ENCODE measurements at places on chromosomes 3 and 15. TPM values are rescaled to one million over a fixed set of nuclear protein-coding genes. Genes with fewer than 3 reads are reported as not detected.

Gene TRPM1
- total RNA-seq: not detected

Gene GPR171
- not detected for total RNA-seq

Gene ISLR2
- 0.14 TPM for total RNA-seq

Gene ZNF35
- 19.3 TPM for total RNA-seq

Gene THBS1
- 34.6 TPM for total RNA-seq

Gene SKOR1
- 0.75 TPM for total RNA-seq

DNA sequence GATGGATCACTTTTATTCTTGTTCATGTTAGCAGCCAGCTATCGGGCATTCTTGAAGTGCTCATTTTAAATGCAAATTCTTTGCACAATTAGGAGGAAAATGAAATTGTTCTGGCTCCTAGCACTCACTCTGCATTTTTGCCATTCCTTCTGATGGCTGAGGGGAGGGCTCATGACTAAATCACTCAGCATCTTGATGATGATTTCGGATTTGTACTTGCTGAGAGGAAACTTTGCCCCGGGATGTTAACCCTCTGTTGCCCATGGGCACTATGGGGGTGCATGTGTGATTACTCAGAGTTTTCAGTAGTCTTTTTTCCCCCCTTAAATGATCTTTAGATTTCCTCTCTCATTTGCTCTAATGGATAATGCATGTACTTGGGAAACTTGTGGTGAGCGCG is 299.6 kb upstream of the C2CD4B start:
- DNase-seq: no peak

- DNase-seq: no peak
These were observed 28.5 kb downstream of the LHFPL4 start for GRCh38 chr3:9525078-9525477.

DNA sequence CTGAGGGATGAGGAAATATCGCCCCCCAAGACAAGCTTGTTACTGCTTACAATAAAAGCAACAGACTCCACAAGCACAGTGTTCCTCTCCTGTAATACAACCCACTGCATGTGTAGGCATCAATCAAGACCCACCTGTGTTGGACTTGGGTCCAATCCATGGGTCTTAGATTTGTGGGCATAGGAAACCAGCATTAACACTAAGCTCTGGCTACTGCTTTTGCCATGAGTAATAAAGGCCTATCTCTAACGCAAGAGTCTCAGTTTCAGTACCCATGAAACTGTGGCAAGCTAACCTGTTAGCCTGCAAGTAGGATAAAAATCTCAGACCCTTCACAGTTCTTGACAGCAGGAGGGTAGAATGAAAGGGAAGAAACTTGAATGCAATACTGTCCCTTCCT is 5.2 kb upstream of the EIF1B start:
- DNase-seq: no peak

DNA sequence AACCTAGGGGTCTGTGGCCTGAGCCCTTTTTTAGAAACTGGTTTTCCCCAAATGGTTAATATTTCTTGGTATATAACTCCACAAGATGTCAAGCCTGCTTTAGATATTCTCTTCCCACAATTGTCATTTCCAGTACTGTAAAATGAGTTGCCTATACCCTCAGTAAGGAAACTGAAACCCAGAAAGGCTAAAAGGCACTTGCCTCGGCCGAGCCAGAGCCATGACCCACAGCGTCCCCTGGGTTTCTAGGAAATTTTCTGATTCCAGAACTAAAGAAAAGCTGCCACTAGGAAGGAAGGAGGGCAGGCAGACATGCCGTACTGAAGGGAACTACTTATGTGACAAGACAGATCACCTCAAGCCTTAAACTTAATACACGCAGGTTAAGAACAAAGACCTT is 59.1 kb downstream of the ATP8B4 start:
- no peak for DNase-seq

GRCh38 chr15:99487337-99487730 is 78.5 kb upstream of the MEF2A start:
- no peak for DNase-seq

GRCh38 chr3:69541711-69542088 is 155.8 kb upstream of the FRMD4B start:
- no peak for DNase-seq

DNA sequence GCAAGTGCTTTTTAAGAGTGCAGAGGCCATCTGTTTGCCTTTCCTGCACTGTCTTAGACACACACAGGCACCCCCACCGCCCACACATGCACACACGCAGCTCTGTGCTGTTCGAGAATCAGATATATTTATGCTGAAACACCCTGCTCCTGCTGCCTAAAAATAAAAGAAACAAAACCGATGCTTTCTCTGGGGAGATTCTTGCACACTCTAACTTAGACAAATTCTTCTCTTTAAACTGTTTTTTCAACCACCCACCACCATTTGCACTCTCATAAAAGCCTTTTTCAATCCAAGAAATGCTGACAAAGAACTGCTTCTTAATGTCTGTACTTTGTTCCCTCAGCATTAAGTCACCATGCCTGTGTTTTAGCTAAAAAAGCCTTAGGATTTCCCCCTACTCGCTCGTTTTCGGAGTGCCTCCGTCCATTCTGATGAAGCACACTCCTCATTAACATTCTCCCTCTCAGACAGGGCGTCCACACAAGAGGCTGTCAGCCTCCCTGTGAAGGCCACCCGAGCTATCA is 26.2 kb downstream of the SLC12A8 start:
- no peak for DNase-seq

- peak; percentile 14 for DNase-seq
These were observed 951 bp downstream of the POMGNT2 start for GRCh38 chr3:43104660-43105595.

- no peak for DNase-seq
These were observed 5.6 kb upstream of the APPL1 start for GRCh38 chr3:57221883-57222282.

- DNase-seq: no peak
These were observed 44.6 kb downstream of the TLE3 start for GRCh38 chr15:70053001-70053715.

DNA sequence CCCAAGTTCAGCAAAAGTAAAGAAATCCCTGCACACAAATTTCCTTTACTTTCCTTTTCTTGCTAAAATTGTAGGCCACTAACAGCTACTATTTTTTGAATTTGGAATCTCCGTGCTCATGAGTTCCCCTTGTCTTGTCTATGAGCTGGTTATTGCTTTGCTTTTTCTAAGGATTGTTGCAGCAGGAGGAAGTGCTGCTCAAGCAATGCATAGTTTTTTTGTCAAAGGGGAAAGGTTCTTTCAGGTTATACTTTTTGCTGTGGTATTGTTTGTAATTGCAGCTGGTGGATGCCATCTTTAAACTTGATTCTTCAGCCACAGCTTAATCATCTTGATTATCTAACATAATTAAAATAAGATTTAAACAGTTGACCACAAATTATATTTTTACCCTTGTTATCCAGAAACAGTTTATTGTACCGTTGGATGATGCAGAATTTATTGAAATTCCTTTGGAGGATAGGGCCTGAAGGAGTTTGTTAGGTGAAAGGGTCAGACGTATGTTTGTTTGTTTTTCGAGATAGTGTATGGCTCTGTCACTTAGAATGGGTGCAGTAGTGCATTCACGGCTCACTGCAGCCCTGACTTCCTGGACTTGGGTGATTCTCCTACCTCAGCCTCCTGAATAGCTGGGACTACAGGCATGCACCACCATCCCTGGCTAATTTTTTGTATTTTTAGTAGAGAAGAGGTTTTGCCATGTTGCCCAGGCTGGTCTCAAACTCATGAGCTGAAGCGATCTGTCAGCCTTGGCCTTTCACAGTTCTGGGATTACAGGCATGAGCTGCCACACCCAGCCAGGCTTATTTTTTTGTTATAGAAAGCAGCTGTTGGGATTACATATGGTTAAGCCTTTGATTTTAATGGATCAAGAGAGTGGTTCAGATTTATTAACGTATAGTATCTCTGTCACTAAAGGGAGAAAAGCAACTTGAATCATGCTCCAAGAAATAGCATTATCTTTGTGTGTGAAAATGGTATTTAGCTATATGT is 11.7 kb downstream of the MGA start:
- DNase-seq: no peak

DNA sequence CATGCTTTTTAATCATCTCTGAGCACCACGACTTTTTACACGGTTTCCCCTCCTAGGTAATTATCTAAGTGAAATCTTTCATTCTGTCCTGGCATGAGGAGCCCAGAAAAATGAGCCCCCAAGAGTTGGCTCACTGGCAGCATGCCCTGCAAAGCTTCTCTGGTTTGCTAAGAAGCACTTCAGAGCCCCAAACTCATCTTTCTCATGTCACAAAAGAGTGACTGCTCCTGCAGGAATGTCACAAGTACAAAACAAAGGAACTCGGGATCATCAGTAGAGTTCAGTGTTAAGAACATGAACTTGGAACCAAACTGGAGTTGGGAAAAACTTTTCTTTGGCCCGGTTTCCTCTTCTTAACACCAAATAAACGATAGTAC is 123.9 kb downstream of the FOXB1 start:
- DNase-seq: no peak

DNA sequence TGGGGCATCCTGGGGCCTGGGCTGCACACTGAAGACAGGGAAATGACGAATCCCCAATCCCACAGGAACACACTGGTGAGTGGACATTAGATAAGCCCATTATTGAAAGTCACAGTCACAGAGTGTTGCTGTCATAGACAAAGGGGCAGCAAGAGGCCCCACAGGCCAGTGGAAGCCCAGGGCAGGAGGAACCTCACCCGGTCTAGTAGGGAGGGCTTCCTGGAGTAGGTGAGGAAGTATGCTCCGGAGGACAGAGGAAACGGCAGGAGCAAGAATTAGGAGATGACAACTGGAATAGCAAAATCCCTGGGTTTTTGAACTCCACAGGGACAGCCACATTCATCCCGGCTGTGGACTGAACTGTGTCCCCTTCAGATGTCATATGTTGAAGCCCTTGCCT is 101.2 kb downstream of the TPRA1 start:
- DNase-seq: no peak

DNA sequence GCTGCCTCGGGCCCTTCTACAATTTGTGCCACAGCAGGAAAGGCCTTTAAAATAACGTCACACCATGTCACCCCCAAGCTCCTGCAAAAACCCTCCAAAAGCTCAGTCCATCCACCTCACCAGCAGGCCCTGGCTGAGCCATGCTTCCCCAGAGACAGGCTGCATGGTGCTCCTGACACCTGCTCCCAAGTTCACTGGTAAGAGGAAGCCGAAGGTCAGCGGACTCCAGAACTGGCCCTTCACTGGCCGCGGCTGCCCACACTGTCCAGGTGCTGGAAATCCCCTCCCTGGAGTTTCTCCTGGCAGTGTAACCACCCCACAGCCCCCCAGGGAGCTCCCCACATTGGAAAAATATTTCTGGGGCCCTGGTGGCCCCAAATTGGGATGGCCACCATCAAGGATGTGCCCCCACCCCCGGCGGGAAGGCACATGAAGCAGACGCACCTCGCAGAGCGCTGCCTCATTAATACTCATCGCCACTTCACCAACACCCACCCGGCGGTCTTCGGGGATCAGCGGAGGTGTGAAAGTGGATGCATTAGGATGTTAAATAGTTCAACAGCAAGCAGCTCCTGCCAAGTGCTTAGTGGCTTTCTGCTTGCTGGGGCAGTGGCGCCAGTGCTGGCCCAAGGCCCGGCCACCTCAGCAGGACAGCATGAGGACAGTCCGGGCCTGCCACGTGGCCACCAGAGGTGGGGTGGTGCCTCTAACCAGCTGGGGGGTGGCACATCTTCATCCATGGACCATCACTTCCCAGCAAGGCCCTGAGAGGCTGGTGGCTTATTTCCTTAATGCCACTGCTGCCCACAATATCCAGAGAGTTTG is 146.1 kb upstream of the IQSEC1 start:
- no peak for DNase-seq

DNA sequence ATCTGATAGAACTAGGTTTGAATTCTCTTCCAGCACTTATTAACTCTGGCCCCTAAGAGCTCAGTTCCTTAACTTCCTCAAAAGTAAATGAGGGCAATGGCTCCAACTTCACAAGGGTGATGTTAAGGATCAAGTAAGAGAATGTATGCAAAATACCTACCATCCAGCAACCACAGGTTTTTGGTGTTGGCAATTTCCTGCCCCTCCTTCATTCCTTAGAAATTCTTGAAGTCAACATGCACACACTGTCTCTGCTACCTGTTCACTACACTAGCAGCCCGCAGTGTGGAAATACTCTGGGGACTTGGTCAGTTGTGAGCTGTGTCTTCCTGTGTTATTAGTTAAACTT is 5.0 kb downstream of the ZBED2 start:
- DNase-seq: no peak

Data from progenitor cell of endocrine pancreas (in vitro differentiated cells).